DMS153 (cell line): ENCODE measurements at places on chromosomes 6 and 20.

- DNase-seq, result no peak
Measured at GRCh38 chr6:51339728-51340127, 521.1 kb downstream of the TFAP2B start.

- no peak for DNase-seq
Measured at GRCh38 chr20:57089699-57090144, 176.7 kb downstream of the BMP7 start.

- DNase-seq, result no peak
Measured at GRCh38 chr6:169962604-169963469, 211.4 kb downstream of the ERMARD start.

DNA sequence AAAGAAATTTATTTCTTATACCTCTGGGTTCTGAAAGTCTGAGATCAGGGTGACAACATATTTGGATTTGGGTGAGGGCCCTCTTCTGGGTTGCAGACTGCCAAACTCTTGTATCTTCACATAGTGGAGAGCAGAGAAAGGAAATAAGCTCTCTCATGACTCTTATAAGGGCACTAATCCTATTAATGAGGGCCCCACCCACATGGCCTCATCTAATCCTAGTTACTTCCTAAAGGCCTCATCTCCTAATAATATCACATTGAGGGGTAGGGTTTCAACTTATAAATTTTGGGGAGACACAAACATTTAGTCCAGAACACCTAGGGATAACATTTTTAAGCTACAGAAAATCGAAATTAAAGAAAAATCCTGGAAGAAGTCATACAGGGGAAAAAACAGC lies 5.1 kb upstream of the ZNF391 start:
- no peak for DNase-seq

GRCh38 chr6:2354138-2354491 lies 108.7 kb upstream of the GMDS start:
- DNase-seq, result no peak

GRCh38 chr20:41932431-41932830 lies 314.3 kb upstream of the CHD6 start:
- DNase-seq, result no peak

DNA sequence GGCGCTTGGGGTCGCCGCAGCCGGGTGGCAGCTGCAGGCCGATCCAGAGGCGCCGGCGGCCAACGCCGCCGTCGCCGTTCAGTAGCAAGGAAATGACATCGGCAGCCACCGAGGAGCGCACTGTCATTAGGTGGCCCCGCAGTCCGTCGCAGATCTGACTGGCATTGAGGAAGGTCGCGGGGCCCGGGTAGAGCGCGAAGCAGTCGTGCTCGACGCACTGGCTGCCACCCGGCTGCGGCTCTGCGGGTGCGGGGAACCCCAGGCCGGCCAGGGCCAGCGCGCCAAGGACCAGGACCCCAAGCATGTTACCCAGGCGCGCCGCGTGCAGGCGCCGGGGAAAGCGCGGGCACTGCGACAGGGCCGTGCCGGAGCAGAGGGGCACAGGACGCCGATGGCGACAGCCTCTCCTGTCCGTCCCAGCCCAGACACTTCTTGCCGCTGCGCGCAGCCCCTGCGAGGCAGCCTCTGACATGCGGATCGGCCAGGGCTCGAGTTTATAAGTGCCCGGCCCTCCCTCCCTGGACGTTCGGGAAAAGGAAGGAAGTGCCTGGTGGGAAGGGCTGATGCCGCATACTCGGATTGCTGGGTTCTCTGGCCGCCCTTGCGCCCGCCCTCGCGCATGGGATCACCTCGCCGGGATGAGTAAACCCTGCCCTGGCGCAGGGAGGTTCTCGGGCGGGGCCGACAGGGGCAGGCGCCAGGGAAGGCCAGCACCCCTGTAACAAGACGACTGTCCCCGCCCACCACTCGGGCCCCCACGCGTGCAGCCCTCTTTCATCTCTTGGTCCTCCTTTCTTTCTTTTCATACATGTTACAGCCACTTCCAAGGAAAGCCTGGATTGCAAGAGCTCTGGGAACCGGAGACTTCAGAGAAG lies at the start of gene THBD:
Gene THBD (minus strand): TSS at position 472 of the 875 bp plus-strand sequence. CDS start 168 bp downstream, at position 304.
- no peak for DNase-seq

- DNase-seq, result no peak
Measured at GRCh38 chr6:3506751-3507383, 50.0 kb upstream of the SLC22A23 start.

DNA sequence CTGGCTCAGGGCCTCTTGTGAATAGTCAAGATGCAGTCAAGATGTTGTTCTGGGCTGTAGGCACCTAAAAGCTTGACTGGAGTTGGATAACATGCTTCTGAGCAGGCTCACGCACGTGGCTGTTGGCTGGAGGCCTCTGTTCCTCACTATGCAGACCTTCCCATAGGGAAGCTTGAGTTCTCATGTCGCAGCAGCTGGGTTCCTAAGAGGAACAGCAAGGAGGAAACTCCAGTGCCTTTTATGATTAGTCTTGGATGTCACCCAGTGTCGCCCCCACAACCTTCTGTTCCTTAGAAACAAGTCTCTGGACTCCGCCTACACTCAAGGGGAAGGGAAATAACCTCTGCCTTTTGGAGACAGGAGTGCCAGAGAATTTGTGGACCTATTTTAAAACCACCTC lies 210.7 kb downstream of the BCAS1 start:
- DNase-seq, result no peak

GRCh38 chr20:57677584-57677982 lies 32.2 kb downstream of the PMEPA1 start:
- no peak for DNase-seq

GRCh38 chr6:1066449-1067090 lies 245.3 kb upstream of the FOXQ1 start:
- DNase-seq, result no peak

GRCh38 chr6:46104209-46104608 lies 25.6 kb upstream of the ENPP4 start:
- DNase-seq, result no peak

- DNase-seq, result no peak
Measured at GRCh38 chr20:25323496-25324246, 67.0 kb downstream of the ABHD12 start.

DNA sequence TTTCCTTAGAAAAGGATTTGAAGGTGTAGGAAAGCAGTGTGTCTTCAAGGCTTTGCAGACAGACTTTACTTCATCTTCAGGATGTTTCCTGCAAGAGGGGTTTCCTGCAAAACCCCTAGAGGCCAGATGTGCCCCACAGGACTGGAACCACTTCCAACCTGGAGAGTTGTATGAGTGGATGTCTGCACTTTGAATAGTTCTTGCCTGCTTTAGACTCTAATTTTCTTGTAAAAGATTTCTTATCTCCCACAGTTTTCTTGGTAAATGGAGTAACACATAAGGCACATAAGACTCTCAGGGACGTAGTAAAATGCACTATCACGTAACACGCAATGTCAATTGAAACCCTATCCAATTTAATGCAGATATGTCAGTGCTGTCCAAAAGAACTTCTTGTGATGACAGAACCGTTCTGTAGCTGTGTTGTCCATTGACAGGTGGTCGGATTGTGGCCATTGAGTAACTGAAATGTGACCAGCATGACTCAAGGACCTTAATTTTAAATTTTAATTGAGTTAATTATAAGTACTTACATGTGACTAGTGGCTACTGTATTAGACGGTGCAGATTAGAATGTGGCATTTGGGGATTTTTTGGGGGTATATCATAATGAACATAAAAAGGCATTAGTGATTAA lies 118.7 kb downstream of the JARID2 start:
- DNase-seq, result no peak

DNA sequence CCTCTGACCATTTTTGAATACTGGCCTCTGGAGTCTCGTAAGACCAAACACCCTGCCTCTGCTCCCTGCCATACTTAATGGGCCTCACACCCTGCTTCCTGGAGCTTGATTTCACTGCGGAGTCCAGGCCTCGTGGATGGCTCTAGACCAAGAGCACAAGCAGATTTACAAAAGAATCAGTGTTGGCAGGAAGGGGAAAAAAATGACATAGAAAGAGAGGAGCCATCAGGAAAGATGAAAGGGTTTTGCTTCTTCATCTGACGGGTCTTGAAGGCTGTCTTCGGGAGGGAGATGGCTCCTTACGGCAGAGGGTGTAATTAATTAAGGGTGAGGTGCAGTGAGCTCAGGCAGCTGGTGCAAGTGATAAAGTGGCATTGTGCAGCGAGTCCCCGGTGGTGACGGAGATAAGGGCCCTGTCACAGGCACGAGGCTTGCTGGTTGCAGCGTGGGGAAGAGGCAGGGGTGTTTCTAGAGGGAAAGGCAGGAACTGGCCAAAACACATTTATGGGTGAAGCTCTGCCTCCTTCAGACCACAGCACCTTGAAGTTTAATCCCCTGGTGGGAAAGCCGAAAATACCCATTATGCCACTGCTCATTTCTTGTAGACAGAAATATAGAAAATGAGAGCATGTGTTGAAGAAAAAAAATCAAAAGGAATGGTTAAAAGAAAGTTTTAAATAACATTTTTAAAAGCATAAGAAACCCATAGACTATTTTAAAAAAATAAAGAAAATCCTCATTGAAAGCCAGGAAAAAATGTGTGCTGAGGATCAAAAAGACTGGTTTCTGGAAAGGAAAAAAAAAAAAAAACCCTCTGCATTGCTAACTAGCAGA lies 128.6 kb upstream of the LRFN2 start:
- peak; percentile 80 for DNase-seq

- no peak for DNase-seq
Measured at GRCh38 chr6:69819138-69819537, 22.3 kb upstream of the LMBRD1 start.

GRCh38 chr6:74431873-74432580 lies 736.0 kb downstream of the CD109 start:
- DNase-seq, result no peak

DNA sequence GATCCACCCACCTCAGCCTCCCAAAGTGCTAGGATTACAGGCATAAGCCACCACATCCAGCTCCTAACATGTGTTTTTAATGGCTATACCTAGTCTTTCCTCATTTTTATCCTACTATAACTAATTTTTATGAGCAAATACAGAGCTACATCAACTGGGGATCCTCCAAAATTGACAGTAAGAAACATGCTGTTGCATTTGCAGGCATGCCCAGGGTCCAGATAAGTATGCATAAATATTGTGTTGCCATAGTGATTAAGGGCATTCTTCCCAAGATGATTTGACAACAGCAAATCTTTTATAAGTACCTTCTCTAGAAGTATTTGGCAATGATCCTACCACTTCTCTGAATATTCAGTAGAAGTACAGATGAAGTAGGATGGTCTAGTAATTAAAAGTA lies 41.9 kb upstream of the MOXD1 start:
- no peak for DNase-seq

DNA sequence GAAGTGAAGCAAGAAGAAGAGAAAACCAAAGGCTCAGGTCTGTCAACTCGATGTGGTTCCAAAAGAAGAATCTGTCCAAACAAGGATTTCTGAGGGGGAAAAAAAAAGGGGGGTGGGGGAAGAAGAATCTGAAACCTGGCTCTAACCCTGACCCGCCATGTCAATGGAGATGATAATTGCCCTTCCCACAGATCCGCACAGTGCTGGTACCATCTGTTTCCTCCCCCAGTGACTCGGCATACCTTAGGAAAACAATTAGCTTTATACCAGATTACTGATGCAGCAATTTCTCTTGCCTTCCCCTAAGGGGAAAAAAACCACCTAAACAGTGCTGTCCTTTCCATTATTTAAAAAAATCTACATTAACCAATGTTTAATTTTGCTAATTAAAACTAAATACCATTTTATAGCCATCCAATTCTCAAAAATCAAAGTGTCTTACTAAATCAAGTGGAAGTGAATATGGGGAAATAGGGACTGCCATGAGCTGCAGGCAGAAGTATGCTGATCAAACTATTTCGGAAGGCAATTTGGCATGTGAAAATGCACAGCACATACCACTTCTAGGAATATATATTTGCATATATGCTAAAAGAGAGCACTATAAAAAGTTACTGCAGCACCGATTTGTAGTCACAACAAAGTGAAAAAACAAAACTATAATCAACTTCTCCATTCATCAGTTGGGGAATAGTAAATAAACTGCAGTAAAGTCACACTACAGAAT lies 46.8 kb downstream of the MAP7 start:
- no peak for DNase-seq

GRCh38 chr6:44404715-44405099 lies 17.2 kb downstream of the CDC5L start:
- no peak for DNase-seq

GRCh38 chr6:34246249-34246562 lies 2.6 kb downstream of the SMIM29 start:
- no peak for DNase-seq

- DNase-seq, result no peak
Measured at GRCh38 chr20:54645445-54646155, 170.2 kb downstream of the DOK5 start.

- DNase-seq, result no peak
Measured at GRCh38 chr20:5696011-5696559, 54.1 kb upstream of the SHLD1 start.

DNA sequence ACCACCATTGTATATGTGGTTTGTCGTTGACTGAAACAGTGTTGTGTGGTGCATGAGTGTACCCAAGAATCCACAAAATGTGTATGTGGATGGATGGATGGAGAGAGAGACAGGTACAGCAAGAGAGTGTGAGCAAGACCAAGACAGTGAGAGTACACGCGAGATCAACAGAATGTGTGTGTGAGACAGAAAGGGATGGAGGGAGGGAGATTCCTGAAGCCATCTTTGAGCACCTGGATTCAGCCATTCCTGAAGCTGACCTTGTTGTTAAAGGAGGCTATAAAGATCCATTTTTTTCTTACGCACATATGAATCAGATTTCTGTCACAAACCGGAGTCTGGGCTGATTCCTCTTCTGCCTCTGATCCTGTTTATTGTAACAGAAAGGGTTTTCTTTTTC lies 64.1 kb downstream of the TFAP2C start:
- DNase-seq, result no peak

GRCh38 chr20:63099456-63100173 lies 92.9 kb upstream of the BHLHE23 start:
- no peak for DNase-seq

DNA sequence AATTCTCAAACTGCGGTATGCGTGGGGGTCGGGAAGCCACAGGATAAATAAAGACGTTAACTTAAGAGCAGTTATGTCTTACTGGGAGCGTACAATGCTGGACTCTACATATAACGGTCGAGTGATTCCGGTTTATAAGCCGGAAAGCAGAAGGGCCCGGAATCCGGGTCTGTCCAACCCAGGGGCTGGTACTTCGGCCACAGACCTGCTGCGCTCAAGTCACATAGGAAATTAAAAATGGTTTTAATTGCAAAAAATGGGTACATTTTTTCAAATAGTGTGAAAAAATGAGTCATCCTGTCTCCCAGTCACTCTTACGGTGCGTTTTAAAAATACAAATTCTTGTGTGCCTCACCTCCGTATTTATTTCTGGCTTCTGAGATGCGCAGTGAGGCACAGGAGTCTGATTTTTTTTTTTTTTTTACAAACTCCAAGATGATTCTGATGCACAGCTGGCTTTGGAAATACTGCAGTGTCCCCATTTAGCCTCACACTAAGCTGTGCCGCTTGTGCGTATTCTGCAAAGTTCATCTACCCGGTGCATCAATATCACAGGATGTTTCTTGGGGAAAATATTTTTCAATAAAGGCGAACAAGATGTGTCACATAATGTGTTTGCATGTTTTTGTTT lies 1.0 kb downstream of the PCIF1 start:
- DNase-seq, result no peak

DNA sequence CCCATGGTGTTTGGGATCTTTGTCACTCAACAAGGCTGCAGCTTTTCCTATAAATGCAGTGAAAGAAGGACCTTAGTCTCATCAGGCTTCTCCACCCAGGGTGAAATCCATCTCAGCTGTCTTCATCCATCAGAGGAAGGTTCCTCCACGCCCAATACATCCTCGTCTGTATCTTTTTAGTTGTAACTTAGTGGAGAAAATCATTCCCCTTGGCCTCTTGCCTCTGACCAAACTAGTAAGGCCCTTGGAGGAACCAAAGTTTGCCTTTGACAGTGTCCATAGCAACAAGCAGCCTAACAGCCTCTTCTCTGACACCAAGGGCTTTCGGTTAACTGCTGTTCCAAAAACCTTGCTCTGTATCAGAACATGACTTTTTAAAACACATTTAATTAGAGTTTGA lies 230.3 kb upstream of the ECI2 start:
- no peak for DNase-seq
